ENCODE measurements at places on chromosomes 5 and 9.

GRCh38 chr9:63817622-63818518 lies 1467.1 kb downstream of the FOXD4L5 start:
- H3K27ac ChIP-seq = peak overlapping the region; percentile 82
- peaks cover 15% of the 10 kb centered on the region for H3K36me3 ChIP-seq
- DNase-seq = peak; percentile 73
- peak overlapping the region; percentile 67 for H3K4me3 ChIP-seq
- H3K4me1 ChIP-seq = peaks cover 22% of the 10 kb centered on the region
- H3K27me3 ChIP-seq = no peaks in the 10 kb centered on the region

- no peak overlapping the region for H3K4me3 ChIP-seq
- DNase-seq = no peak
- H3K27me3 ChIP-seq = no peaks in the 10 kb centered on the region
- no peak overlapping the region for H3K27ac ChIP-seq
- peaks cover 6% of the 10 kb centered on the region for H3K36me3 ChIP-seq
Measured at GRCh38 chr5:62418462-62419076, 6.0 kb downstream of the IPO11 start.

GRCh38 chr9:78601957-78602565 lies 305.1 kb downstream of the PSAT1 start:
- DNase-seq = no peak
- no peaks in the 10 kb centered on the region for H3K4me1 ChIP-seq
- H3K36me3 ChIP-seq = no peaks in the 10 kb centered on the region

GRCh38 chr5:157912621-157913325 lies 53.8 kb upstream of the CLINT1 start:
- peaks cover 31% of the 10 kb centered on the region for H3K27me3 ChIP-seq
- H3K4me3 ChIP-seq = no peak overlapping the region
- H3K36me3 ChIP-seq = peaks cover 1% of the 10 kb centered on the region
- no peak overlapping the region for H3K27ac ChIP-seq
- no peak for DNase-seq
- no peaks in the 10 kb centered on the region for H3K4me1 ChIP-seq

DNA sequence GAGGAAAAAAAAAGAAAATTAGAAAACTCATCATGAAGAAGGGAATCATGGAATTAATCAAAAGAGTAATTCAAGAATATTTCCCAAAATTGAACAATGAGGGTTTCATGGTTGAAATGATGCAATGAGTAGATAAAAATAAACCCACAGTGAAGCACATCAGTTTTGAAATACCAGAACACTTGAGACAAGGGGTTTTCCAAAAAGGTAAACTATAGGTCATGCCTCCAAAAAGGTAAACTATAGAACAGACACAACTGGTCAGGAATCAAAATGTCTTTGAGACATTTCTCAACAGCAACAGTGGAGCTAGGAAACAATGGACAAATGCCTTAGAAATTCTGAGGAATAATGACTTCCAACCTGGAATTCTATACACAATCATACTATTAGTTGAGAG lies 60.2 kb upstream of the PCSK5 start:
- no peak for DNase-seq
- H3K4me1 ChIP-seq = no peaks in the 10 kb centered on the region
- H3K27ac ChIP-seq = no peak overlapping the region
- H3K36me3 ChIP-seq = no peaks in the 10 kb centered on the region
- no peak overlapping the region for H3K4me3 ChIP-seq

- no peak overlapping the region for H3K27ac ChIP-seq
- peaks cover 3% of the 10 kb centered on the region for H3K36me3 ChIP-seq
- no peaks in the 10 kb centered on the region for H3K4me1 ChIP-seq
- no peak for DNase-seq
- H3K4me3 ChIP-seq = no peak overlapping the region
- H3K27me3 ChIP-seq = no peaks in the 10 kb centered on the region
Measured at GRCh38 chr5:138943599-138944173, 68.6 kb upstream of the LRRTM2 start.

GRCh38 chr5:37665889-37666288 lies 174.0 kb downstream of the GDNF start:
- peaks cover 10% of the 10 kb centered on the region for H3K4me1 ChIP-seq
- H3K27ac ChIP-seq = no peak overlapping the region
- no peaks in the 10 kb centered on the region for H3K27me3 ChIP-seq
- no peak for DNase-seq

GRCh38 chr5:139094154-139095131 lies 103.7 kb downstream of the SIL1 start:
- H3K4me1 ChIP-seq = no peaks in the 10 kb centered on the region
- no peak overlapping the region for H3K27ac ChIP-seq
- no peaks in the 10 kb centered on the region for H3K27me3 ChIP-seq
- no peak for DNase-seq

- H3K27ac ChIP-seq = no peak overlapping the region
- no peak overlapping the region for H3K4me3 ChIP-seq
- no peaks in the 10 kb centered on the region for H3K4me1 ChIP-seq
- H3K36me3 ChIP-seq = peaks cover 2% of the 10 kb centered on the region
- no peaks in the 10 kb centered on the region for H3K27me3 ChIP-seq
- no peak for DNase-seq
Measured at GRCh38 chr9:69237702-69238295, 63.7 kb downstream of the TJP2 start.

GRCh38 chr5:39826051-39826450 lies 401.3 kb upstream of the DAB2 start:
- no peaks in the 10 kb centered on the region for H3K4me1 ChIP-seq
- peaks cover 2% of the 10 kb centered on the region for H3K27me3 ChIP-seq
- no peak overlapping the region for H3K4me3 ChIP-seq
- DNase-seq = no peak
- H3K27ac ChIP-seq = no peak overlapping the region

DNA sequence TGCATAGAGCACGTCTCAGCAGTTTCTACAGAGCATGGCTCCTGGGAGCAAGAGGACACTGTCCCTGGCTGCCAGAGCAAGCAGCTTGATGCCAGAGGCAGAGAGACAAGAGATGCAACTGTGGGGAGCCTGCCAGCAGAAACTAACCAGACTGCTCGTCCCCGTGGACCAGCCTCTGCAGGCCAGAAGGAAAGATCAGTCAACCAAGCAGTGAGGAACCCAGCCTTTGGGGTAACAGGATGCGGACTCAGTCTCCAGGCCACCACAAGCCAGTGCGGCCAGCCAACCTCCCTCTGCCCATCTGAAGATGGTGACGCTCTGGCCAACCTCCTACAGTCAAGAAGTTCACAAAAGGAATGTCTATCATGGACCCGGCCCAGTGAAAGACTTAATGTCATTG lies 3.7 kb downstream of the SURF4 start:
- no peaks in the 10 kb centered on the region for H3K27me3 ChIP-seq
- H3K27ac ChIP-seq = peak overlapping the region; percentile 96
- peak overlapping the region; percentile 74 for H3K4me3 ChIP-seq
- peaks cover 42% of the 10 kb centered on the region for H3K36me3 ChIP-seq
- DNase-seq = no peak

- no peaks in the 10 kb centered on the region for H3K4me1 ChIP-seq
- no peaks in the 10 kb centered on the region for H3K36me3 ChIP-seq
- H3K27me3 ChIP-seq = peaks cover 18% of the 10 kb centered on the region
- no peak overlapping the region for H3K4me3 ChIP-seq
- H3K27ac ChIP-seq = no peak overlapping the region
Measured at GRCh38 chr5:39517800-39518199, 93.0 kb upstream of the DAB2 start.

- no peak overlapping the region for H3K27ac ChIP-seq
- no peaks in the 10 kb centered on the region for H3K27me3 ChIP-seq
- H3K4me1 ChIP-seq = no peaks in the 10 kb centered on the region
- no peak overlapping the region for H3K4me3 ChIP-seq
Measured at GRCh38 chr9:74609671-74610405, 112.7 kb downstream of the RORB start.

DNA sequence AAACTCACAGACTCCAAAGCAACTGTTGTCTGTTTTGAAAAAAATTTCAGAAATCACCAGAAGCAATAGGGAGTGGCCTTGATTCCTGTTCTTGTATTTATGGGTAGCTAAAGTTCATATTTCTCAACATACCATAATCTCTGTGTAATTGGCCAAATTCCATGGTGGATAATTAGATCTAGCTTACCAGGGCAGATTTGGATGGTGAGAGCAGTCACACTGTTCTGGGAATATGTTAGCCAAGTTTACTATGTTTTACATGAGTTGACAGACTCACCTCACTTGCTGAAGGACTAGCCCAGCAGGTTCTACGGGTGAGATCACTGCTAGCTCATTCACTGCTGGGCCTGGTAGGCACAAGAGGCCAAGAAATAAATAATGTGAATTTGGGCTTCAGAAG lies 32.7 kb upstream of the CDKN2B start:
- DNase-seq = no peak
- no peaks in the 10 kb centered on the region for H3K27me3 ChIP-seq
- no peaks in the 10 kb centered on the region for H3K36me3 ChIP-seq
- no peak overlapping the region for H3K27ac ChIP-seq

GRCh38 chr5:73899055-73899454 lies 273.1 kb downstream of the ARHGEF28 start:
- no peak overlapping the region for H3K27ac ChIP-seq
- no peak for DNase-seq
- peaks cover 21% of the 10 kb centered on the region for H3K27me3 ChIP-seq
- no peak overlapping the region for H3K4me3 ChIP-seq

GRCh38 chr5:154840435-154841272 lies 9.7 kb downstream of the FAXDC2 start:
- H3K4me1 ChIP-seq = no peaks in the 10 kb centered on the region
- H3K4me3 ChIP-seq = no peak overlapping the region
- H3K27ac ChIP-seq = peak overlapping the region; percentile 26
- DNase-seq = no peak

DNA sequence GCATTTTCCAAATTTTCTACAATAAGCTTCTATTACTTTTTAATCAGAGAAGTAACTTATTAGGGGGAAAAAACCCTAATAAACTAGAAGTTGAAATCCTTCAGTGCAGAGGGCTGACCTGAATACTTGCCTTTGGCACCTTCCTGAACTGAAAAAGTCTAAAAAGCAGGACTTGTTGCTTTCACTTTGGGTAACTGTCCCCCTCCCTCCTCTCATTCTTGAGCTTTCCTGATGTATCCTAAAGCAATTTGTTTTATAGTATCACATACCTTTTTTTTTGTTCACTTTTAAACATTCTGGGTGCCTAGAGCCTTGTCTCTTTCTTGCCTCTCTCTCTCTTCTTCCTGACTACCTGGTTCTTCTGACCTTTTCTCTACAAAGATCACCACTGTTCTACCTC lies 64.0 kb upstream of the ERBIN start:
- H3K27ac ChIP-seq = peak overlapping the region; percentile 1
- H3K4me3 ChIP-seq = no peak overlapping the region
- H3K4me1 ChIP-seq = peaks cover 9% of the 10 kb centered on the region
- H3K36me3 ChIP-seq = peaks cover 2% of the 10 kb centered on the region

- peaks cover 23% of the 10 kb centered on the region for H3K4me1 ChIP-seq
- peaks cover 14% of the 10 kb centered on the region for H3K36me3 ChIP-seq
- H3K27me3 ChIP-seq = no peaks in the 10 kb centered on the region
- H3K4me3 ChIP-seq = no peak overlapping the region
- H3K27ac ChIP-seq = no peak overlapping the region
Measured at GRCh38 chr5:143135832-143136551, 267.5 kb downstream of the NR3C1 start.

GRCh38 chr5:135445306-135445985 lies 1.7 kb downstream of the DCANP1 start:
- peaks cover 7% of the 10 kb centered on the region for H3K27me3 ChIP-seq
- H3K27ac ChIP-seq = no peak overlapping the region
- no peaks in the 10 kb centered on the region for H3K36me3 ChIP-seq
- H3K4me3 ChIP-seq = no peak overlapping the region

GRCh38 chr9:87088192-87088591 lies 140.9 kb upstream of the GAS1 start:
- no peak for DNase-seq
- no peak overlapping the region for H3K27ac ChIP-seq
- peaks cover 46% of the 10 kb centered on the region for H3K27me3 ChIP-seq
- H3K36me3 ChIP-seq = no peaks in the 10 kb centered on the region

GRCh38 chr9:97593960-97594359 lies 39.2 kb downstream of the TSTD2 start:
- H3K27ac ChIP-seq = no peak overlapping the region
- DNase-seq = no peak
- no peak overlapping the region for H3K4me3 ChIP-seq
- H3K27me3 ChIP-seq = peaks cover 17% of the 10 kb centered on the region
- no peaks in the 10 kb centered on the region for H3K36me3 ChIP-seq

GRCh38 chr5:4876804-4877203 lies 263.3 kb upstream of the ADAMTS16 start:
- no peak overlapping the region for H3K27ac ChIP-seq
- no peaks in the 10 kb centered on the region for H3K36me3 ChIP-seq
- no peak for DNase-seq
- H3K27me3 ChIP-seq = no peaks in the 10 kb centered on the region
- no peaks in the 10 kb centered on the region for H3K4me1 ChIP-seq
- no peak overlapping the region for H3K4me3 ChIP-seq

GRCh38 chr9:87342743-87343142 lies 154.9 kb upstream of the DAPK1 start:
- peaks cover 72% of the 10 kb centered on the region for H3K27me3 ChIP-seq
- DNase-seq = no peak
- no peak overlapping the region for H3K27ac ChIP-seq
- no peaks in the 10 kb centered on the region for H3K4me1 ChIP-seq
- no peak overlapping the region for H3K4me3 ChIP-seq

DNA sequence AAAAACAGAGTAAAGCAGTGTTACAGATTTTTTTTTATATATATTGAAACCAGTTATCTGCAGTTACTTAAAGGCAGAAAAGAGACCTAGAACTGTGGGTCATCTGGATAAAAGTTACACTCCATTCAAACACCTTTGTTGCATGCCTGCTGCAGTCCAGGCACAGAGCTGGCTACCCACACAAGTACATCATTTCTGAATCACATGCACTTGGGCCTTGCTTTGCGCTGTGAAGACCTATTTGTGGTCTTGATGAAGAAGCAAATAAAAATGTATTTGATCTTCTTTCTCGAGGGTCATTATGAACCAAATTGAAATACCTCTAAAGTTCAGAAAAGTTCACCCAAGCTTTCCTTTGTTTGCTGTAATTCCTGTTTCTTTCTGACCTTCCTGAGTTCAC lies 503.0 kb upstream of the ZNF608 start:
- H3K4me3 ChIP-seq = no peak overlapping the region
- no peaks in the 10 kb centered on the region for H3K4me1 ChIP-seq
- no peaks in the 10 kb centered on the region for H3K36me3 ChIP-seq
- H3K27ac ChIP-seq = no peak overlapping the region
- H3K27me3 ChIP-seq = no peaks in the 10 kb centered on the region
- no peak for DNase-seq

DNA sequence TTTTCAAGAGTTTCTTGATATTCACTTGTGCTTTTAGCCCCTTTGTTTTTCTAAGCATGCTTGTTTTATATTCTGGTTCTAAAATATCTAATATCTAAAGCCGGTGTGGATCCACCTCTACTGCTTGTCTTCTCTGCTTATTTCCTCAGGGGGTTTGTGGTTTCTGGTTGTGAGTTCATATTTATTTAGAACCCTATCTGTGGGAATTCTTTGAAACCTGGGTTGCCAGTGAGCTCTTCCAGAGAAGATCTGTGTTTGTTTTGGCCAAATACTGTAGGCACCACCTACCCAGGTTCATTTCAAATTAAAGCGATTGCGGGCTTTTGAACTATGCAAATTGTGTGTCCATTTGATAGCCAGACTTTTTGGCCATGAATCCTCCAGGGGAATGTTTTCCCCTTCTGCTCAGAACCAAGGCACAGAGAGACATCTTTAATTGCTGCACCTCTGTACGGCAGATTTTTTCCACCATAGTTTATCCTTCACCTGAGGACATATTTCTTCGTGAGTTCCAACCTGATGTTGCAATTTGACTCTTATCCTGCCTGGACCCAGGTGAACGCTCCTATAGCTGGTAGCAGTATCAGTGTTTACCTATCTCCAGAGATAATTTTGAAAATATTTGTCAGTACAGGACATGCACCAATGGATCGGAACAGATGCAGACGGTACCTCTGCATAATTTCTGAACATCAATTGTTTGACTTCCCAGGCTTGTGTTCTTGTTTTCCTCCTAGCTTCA lies 2.4 kb upstream of the ZBTB43 start:
- no peak overlapping the region for H3K27ac ChIP-seq
- no peak overlapping the region for H3K4me3 ChIP-seq
- DNase-seq = no peak
- peaks cover 18% of the 10 kb centered on the region for H3K36me3 ChIP-seq
- no peaks in the 10 kb centered on the region for H3K27me3 ChIP-seq
- peaks cover 35% of the 10 kb centered on the region for H3K4me1 ChIP-seq

Measured in central memory CD8-positive, alpha-beta T cell (primary cell).